ENCODE measurements at places on chromosomes 16 and 17.

DNA sequence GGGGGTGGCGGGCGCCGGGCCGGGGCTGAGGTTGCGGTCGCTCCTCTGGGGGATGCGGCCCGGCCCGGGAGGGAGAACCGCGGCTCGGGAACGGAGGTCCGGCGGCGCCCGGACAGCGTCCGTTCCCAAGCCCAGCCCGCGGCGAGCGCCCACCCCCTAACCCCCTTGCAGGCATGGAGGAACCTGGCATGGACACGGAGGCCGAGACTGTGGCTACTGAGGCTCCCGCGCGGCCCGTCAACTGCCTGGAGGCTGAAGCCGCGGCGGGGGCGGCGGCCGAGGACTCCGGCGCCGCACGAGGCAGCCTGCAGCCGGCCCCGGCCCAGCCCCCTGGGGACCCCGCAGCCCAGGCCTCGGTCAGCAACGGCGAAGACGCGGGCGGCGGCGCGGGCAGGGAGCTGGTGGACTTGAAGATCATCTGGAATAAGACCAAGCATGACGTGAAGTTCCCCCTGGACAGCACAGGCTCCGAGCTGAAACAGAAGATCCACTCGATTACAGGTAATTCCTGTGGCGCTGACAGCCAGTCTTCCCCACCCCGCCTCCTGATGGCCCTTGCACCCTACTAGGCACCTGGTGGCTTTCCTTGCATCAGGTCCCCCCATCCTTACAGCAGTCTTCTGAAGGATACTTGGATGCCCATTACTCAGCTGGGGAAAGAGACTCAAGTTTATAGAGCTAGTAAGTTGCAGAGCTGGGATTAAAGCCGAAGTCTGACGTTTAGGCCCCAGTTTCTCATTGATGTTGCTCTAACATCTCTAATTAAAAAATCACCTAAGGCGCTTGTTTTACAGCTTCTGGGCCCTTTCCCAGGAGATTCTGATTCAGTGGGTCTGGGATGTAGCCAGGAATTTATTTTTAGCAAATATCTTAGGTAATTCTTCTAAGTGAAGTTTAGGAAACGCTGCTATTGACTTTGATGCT, 514 bp downstream of the UBFD1 start:
- no peak for DNase-seq

- no peak for DNase-seq
These were observed 13.7 kb downstream of the LIMD2 start for GRCh38 chr17:63686138-63686685.

- no peak for DNase-seq
These were observed 12.9 kb downstream of the GJD3 start for GRCh38 chr17:40351359-40352236.

DNA sequence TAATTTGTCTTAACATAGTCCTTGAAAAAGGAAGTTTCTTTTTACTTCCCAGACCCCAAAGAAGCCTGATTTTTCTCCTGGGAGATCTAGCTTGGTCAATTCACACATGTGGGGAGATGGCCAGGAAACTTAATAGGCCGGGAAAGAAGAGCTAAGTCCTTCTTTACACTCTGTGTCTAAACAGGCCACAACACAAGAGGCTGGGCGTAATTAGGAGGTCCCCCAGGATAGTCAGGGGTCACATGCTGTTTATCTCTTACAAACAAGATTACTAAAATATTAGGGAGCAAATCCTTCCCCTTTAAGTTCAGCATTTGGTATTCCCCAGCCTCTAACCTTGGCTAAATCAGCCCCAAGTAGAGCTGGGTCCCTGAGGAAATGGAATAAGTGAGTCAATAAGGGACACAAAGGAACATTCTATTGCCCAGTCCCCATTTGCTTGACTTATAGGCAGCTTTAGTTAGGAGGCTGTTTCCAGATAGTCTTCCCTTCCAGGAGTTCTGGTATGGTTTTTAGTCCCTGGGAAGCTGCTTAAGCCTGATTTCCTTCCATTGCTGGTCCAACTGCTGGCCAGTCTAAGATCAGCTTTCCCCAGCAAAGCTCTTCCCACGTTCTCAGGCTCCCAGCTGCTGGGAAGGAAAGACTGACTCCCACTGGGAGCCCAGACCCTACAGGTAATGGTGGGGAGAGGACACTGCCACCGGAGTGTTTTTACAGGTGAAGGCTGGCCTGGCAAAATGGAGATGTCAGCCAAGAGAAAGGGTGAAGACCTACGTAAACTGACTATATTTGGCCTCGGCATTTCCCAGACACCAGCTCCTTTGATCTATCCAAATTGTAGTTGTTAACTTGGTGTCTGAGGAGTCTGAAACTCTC, 14.1 kb upstream of the HOXB9 start:
- no peak for DNase-seq
